ENCODE measurements at places on chromosomes 3 and 15.

DNA sequence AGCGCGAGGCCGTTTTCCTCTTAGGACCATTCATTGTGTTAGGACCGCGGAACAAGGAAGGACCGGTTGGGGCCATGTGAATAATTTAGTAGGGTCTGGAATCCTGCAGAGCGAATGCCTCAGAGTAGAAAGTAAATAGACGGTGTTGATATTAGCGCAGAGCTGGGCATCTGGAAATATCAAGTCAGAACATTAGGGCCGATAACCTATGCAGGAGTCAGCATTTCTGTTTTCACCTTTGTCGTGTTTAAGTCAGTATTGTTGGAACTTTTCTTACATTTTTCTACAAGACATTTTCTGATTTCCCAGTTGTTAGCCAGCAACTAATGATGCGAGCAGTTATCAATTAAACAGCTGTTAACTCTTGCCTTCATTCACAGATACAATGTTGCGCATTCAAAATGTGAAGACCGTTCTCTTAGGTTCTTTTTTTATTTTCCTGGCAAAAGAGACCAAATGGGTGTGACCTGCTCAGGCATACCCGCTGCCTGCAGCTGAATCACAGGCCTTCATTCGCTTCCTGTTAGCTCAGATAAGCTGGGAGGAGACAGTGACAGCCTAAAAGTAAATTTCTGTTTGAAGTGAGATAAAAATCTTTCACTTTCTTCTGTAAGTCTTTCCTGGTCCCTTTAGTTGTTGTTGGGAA lies 966 bp upstream of the PKM start:
- peak; percentile 18 for DNase-seq

DNA sequence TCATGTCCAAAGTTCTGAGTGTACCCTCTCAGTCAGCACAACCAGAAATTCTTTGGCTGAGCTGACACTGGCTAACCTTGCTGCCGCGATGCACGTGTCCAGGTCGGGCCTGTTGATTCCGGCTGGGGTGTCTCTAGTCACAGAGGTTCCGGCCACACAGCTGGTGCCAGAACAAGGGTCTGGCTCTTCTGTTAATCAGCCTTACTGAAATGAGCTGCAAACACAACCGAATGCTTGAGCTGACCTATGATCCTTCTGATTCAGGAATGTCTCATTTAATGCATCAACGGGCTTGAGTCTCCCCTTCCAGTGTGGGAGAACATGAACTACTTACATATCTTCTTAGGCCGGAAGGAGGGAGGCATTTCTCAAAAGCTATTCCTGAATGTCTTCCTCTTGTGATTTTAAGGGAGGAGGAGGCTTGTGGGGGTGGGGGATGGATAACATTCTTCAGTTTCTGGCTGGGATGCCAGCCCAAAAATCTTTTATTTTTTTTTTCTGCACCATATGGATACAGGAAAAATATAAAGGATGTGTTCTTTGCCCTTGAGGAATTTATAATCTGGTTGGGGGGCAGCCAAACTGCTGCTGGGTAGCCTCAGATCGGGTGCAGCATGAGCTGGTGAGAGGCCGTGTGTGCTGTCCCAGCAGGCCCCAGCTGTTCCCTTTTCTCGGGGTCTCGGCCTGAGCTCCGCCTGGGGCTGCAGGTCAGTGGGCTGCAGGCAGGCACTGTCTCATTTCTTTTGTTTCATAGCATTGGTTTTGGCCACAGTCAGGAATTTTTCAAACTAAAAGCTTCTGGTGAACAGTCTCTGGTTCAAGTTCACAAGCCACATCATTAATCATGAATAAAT lies 319.1 kb upstream of the TBL1XR1 start:
- DNase-seq, result peak; percentile 86

DNA sequence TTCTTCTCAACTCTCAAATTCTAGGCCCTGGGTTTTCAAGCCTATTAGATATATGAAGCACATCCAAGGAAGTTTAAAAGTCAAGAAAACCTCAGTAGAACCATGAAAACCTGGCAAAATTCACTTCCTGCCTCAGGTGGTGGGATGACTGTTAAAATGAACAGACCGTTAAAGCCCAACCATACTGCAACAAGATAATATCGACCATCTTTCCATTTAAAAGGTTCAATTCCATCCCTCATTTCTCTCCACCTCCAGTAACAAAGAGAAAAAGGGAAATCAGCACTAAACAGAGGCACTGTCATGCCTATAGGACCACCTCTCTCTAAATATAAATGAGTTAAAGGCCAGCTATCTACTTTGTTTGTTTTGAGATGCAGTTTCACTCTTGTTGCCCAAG lies 31.2 kb downstream of the EDC3 start:
- DNase-seq, result no peak

- DNase-seq, result no peak
These were observed 45.1 kb upstream of the MGLL start for GRCh38 chr3:127867412-127867811.

GRCh38 chr3:164460851-164461250 lies 617.4 kb downstream of the SI start:
- DNase-seq, result no peak

DNA sequence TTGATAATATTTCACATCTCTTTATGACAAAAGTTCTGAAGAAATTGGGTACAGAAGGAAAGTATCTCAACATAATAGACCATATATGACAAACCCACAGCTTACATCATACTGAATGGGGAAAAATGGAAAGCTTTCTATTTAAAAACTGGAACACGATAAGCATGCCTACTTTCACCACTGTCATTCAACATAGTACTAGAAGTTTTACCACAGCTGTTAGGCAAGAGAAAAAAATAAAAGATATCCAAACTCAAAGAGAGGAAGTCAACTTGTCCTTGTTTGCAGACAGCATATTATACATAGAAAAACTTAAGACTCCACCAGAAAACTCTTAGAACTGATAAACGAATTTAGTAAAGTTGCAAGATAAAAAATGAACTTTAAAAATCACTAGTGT lies 40.3 kb downstream of the COPS2 start:
- no peak for DNase-seq

- no peak for DNase-seq
These were observed 52.3 kb downstream of the ABHD2 start for GRCh38 chr15:89140595-89140994.

DNA sequence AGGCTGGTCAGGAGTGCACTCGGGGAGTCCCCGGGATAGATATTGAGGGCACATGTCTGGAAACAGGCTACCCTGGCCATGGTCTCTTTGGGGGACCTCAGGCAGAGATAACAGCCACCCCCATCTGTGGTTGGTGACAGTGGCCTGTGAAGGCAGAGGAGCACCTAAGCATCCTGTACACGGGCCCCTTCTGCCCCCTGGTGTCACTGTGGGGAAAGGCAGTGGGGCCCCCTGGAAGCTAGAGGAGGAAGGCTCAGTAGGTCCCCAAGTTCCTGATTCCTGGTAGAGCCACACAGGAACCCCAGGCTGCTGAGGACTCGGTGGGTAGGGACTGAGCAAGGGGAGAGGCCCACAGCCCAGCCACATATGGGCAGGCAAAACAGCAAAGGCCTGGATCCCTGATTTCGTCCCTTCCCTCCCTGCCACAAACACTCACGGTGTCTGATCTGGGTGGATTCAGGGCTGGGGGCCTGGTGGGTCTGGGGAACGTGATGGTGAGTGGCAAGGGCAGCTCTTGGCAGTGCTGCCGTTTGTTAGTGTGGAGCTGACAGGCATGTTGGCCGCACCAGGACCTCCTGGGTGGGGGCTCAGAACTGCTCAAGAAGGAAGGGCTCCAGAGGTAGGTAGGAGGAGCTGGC lies 14.1 kb upstream of the CXCR6 start:
- DNase-seq, result no peak

- no peak for DNase-seq
These were observed 632 bp upstream of the IDH3A start for GRCh38 chr15:78148392-78149067.

- no peak for DNase-seq
These were observed 627.5 kb upstream of the LMCD1 start for GRCh38 chr3:7874116-7874515.

- DNase-seq, result no peak
These were observed 125.5 kb upstream of the ADAMTS9 start for GRCh38 chr3:64813326-64813725.

DNA sequence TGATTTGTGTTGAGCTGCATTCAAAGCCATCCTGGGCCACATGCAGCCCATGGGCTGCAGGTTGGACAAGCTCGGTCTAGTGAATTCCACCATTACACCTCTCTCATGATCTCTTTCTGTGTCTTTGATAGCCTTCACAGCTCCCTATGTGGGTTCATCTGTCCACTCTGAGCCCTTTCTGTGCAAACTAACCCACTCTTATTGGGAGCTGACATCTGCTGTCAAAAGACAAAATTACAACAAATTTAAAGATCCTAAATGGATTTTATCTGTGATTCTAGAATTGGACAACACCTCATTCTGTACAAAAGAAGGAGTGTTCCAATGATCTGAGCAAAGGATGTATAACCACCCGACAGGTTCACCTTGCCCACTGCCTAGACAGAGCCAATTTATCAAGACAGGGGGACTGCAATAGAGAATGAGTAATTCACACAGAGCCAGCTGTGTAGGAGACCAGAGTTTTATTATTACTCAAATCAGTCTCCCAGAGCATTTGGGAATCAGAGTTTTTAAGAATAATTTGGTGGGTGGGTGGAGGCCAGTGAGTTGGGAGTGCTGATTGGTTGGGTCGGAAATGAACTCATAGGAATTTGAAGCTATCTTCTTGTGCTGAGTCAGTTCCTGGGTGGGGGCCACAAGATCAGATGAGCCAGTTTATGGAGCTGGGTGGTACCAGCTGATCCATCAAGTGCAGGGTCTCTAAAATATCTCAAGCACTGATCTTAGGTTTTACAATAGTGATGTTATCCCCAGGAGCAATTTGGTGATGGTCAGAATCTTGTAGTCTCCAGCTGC lies 2.6 kb upstream of the XYLB start:
- no peak for DNase-seq

DNA sequence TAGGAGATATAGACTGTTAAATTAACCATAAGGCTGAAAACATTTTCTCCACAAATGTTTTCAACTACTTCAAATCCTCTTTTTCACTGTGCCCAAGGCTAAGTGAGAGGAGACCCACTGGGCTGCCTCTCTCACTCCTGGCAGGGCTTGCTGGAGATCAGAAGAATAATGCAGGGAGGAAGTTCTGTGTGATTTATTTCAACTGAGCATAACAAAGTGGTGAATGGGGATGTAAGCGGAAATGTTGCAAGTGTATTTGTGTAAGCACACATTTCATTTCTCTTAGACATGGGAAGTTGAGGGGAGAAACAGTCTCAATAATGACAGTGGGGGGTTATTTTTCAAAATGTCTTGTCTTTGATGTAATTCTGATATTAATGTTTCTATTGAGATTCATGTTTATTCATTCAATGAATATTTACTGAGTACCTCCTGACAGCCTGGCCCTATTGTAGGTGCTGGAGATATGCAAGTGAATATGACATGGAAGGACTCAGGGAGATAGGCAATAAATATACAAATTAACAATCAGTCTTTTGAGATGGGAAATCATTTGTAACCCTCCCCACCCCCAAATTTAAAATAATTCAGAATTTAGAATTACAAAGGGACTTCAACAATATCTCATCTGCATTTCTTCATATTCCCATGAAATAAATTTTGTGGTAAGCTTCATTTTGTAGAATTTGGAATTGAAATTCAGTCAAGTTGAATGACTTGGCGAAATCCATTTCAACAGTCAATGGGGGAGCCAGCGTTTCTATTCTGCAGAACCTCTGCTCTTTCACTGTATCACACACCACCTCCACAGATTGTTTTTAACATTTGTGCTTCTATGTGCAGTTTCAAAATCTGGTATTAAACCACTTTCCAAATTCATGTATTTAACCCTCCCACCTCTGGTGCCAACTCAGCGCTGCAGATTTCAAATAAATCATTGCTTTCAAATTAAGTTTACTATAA lies 247.2 kb downstream of the SLC9A9 start:
- peak; percentile 35 for DNase-seq

GRCh38 chr3:105277656-105278055 lies 89.1 kb upstream of the ALCAM start:
- no peak for DNase-seq

DNA sequence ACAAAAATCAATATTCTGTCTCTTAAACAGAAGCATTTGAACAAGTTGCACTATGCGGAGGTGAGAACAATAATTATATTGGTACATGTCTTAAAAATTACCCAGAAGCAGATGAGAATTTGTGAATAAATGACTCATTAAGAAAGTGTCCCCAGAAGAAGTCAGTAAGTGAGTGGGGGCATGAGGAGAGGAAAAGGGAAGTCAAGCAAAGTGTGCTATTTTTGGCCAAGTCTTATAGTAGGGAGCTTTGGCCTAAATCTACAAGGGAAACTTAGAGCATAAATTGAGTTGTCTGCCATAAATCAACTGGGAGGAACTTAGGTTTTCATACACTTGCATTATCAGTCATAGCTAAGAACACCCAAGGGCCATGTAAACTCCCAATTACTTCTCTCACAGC lies 86.9 kb upstream of the SATB1 start:
- DNase-seq, result no peak

DNA sequence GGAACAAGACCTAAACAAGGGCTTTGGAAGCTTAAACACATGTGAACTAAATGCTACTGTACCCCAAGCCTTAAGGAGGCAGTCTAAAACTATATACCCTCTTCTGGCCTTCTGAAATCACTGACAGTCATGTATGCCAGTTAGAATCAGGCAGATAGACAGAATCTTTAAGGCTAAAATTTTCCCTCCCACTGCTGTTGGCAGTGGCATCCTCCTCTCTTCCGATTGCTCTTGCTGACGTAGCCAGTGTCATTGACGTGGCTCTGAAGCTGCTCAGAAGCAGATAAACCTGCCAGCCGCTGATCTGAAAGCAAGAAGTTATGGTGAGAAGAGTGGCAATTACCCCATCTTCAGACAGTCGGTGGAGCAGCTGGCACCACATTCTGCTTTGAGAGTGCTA lies 3.3 kb downstream of the RYR3 start:
- no peak for DNase-seq

GRCh38 chr15:65918357-65918920 lies 49.1 kb downstream of the RAB11A start:
- DNase-seq, result no peak

- DNase-seq, result no peak
These were observed 16.5 kb upstream of the MUSTN1 start for GRCh38 chr3:52851348-52851747.

GRCh38 chr3:186382217-186382885 lies 20.3 kb upstream of the DGKG start:
- DNase-seq, result no peak

GRCh38 chr15:95371664-95372063 lies 958.8 kb upstream of the NR2F2 start:
- DNase-seq, result no peak

DNA sequence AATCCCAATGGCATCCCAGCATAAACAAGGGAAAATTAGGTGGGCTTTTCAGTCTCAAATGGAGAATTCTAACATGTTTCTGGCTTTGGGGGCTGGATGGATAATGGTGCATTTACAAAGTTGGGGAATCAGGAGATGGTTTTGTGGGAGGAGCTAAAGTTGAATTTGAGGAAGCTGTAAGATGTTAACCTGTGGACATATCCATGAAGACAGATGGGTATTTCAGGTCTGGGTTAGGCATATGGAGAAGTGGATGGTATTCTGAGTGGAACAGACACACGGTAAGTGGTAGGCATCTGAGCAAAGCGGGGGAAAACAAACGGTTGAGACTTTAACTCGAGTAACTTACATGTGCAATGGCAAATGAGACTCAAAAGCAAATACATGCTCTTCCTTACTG lies 1.7 kb upstream of the LMLN start:
- DNase-seq, result no peak
